ENCODE measurements at places on chromosomes 16 and 17. TPM values are rescaled to one million over a fixed set of nuclear protein-coding genes. Genes with fewer than 3 reads are reported as not detected.

DNA sequence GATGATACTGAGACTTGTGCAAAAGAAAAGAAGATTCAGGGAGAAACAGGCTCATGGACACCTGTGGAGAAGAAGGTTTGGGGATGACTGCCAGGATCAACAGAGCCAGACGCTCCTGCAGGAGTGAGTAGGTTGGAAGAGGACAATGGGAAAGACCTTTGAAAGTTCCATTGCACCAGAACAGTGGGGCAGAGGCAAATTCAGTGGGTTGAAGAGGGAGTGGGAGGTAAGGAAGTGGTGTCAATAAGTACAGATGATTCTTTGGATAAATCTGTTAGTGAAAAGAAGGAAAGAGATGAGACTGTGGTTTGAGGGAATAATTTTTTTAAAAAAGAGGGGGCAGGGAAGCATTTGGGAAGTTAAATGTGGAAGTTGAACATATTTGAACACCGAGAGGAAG, 212.8 kb downstream of the SOX9 start:
- DNase-seq: no peak

The MTSS2 gene
- 42.3 TPM for total RNA-seq

- no peak for DNase-seq
These were observed 50.5 kb downstream of the IKZF3 start for GRCh38 chr17:39813631-39814030.

The CCDC154 gene
- total RNA-seq: 0.25 TPM

The CCL7 gene
- total RNA-seq: not detected

DNA sequence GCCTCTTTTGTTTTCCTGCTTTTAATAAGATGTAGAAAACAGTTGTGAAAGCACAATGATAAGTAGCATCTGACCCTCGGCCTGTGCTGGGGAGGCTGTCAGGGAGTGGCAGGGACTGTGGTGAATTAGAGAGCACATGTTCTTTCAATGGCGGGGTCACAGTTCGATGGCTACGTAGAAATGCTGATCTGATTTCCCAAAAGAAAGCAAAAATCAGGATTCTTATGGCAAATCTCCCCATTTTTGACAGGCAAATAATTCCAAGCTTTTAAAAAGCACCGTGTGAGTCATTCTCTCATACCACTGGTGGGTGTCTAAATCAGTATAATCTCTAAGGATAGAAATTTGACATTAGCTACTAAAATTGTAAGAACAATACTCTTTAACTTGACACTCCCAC, 4.2 kb upstream of the MAPK7 start:
- no peak for DNase-seq

The OXLD1 gene
- total RNA-seq: 20.1 TPM

- peak; percentile 56 for DNase-seq
These were observed 572 bp downstream of the PSMB6 start for GRCh38 chr17:4796552-4796920.

DNA sequence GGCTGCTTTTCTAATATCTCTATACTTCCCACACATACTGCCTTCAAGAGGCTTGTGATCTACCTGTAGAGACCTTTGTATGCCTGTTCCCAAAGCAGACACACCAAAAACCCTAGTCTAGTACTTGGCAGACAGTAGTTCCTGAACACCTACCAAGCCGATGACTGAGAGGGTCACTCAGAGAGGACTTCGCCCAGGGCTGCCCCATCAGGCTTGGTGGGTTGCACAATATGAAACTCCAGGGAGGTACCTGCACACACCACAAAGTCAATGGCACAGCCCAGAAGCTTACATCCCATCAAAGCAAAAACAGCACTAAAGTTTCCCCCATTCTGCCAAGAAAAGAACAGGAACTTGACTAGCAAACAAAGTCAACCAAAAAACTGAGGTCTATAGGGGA, 30.3 kb downstream of the ASPA start:
- DNase-seq: no peak

The PTRH2 gene
- 40.1 TPM for total RNA-seq

GRCh38 chr17:59423903-59424302, 92.4 kb downstream of the YPEL2 start:
- DNase-seq: no peak

The CDH1 gene
- total RNA-seq: not detected

GRCh38 chr17:969811-970355, 9.7 kb downstream of the NXN start:
- DNase-seq: no peak

DNA sequence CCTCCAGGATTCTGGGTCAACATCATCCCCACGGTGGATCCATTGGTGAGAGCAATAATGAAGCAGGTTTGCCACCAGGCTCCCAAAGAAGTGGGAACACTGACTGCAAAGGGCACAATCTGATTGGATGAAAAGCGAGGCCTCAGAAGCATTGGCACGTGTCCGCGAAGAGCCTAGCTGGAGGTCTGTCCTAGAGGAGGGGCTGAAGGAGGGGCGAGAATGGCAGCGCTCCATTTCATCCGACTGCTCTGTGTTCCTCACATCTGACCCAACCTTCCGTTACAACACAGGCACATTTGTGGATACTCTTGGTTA, 79.9 kb downstream of the MRC2 start:
- DNase-seq: no peak

- DNase-seq: no peak
These were observed 23.9 kb upstream of the FASN start for GRCh38 chr17:82121660-82122629.

The TP53TG3D gene
- total RNA-seq: not detected

- DNase-seq: no peak
These were observed 559.1 kb upstream of the SALL1 start for GRCh38 chr16:51710186-51710585.

- no peak for DNase-seq
These were observed 141.2 kb downstream of the USP31 start for GRCh38 chr16:23008041-23008440.

GRCh38 chr16:57519796-57520360, 16.5 kb downstream of the CCDC102A start:
- DNase-seq: peak; percentile 59

GRCh38 chr17:43070872-43071271, 45.8 kb downstream of the RND2 start:
- DNase-seq: no peak

- DNase-seq: no peak
These were observed 7.6 kb upstream of the TNRC6A start for GRCh38 chr16:24721830-24722238.

GRCh38 chr17:13024526-13025257, 6.9 kb upstream of the ELAC2 start:
- peak; percentile 71 for DNase-seq

- DNase-seq: no peak
These were observed 60.7 kb upstream of the METRNL start for GRCh38 chr17:83018658-83019193.

The NTHL1 gene
- 39.8 TPM for total RNA-seq

The PIK3R5 gene
- not detected for total RNA-seq

- no peak for DNase-seq
These were observed 66.4 kb downstream of the CDK5R1 start for GRCh38 chr17:32553168-32553567.

Data from endothelial cell of umbilical vein (primary cell).